ENCODE measurements at places on chromosomes 5 and 9.
A peak's percentile ranks its signal among the peaks of the same experiment; 100 is the strongest.

DNA sequence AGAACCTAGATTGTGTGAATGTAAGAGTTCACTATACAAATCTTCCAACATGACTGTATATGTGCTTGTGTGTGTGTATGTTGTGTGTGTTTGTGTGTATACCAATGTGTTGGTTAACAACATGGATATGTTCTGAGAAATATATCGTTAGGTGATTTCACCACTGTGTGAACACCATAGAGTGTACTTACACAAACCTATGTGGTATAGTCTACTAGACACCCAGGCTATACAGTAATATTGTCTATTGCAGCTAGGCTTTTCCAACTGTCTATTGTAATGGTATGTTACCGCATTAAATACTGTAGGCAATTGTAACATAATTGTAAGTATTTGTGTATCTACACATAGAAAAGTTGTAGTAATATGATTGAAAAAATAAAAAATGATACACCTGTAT is 959.2 kb upstream of the SEMA6A start:
- no peak for DNase-seq

DNA sequence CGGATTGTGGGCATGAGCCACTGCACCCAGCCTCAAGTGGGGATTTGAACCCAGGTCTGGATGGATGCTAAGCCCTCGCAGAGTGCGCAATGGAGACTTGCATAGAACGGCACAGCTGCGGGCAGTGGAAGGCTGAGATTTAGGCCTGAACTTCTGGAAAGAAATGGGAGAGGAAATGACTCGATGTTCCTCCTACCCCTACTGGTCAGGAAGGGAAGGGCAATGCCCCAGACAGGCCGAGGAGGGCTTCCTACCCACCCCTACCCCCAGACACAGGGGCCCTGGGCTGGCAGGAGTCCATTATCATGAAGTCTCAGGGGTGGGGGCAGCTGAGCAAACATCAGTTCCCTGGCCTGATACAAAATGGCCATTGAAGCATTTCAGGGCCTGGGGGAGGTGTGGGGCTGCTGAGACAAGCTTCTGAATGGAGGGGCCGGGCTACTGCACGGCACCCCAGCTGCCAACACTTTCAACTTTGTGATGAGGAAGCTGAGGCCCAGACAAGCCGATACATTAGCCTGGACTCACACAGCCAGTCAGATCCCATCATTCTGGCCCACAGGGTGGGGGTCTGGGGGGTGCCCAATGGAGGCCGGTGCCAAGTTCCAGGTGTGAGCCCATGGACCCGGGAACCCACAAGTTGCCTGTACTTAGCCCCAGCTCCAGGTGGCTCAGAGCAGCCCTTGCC is 13.5 kb upstream of the WDR38 start:
- DNase-seq, result peak; percentile 32

- DNase-seq, result no peak
These were observed 235.1 kb upstream of the ANKRD55 start for GRCh38 chr5:56468277-56468676.

DNA sequence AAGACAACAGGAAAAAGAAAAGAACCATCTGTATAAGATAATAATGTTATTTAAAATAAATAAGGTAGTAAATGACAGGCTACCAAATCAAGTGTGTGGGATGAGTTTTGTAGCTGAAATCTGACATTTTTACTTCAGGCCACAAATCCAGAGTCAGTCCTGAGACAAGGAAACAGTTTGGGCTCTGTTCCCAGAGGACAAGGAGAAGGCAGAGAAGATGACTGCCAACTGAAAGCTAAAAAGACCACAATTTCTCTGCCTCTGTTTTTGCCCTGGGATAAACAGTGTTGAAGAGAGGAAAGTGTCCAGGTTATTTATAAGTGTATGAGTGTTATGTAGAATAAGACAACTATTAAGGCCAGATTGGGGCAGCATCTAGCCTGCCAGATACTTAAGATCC is 180.5 kb downstream of the NFIB start:
- no peak for DNase-seq

DNA sequence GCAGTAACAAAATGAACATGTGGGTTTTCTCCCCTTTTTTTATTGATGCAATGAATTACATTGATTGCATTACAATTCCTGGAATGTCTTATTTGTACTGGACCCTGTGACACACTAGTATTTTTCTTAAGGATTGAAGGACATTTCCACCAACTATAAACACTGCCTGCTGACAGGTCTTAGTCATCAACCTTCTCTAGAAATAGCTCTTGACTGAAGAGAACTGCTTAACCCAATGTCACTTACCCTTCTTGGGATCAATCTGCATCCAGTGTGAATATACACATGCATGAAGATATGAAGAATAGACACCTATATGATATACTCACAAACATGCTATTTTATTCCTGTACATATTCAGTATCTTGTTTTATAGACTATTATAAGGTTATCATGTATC is 130.6 kb downstream of the FBXO38 start:
- no peak for DNase-seq

- DNase-seq, result no peak
These were observed 28.1 kb upstream of the LRRTM2 start for GRCh38 chr5:138903130-138903775.

GRCh38 chr5:173831196-173831914 is 56.8 kb upstream of the CPEB4 start:
- DNase-seq, result no peak
